Vein endothelial cell (primary cell): ENCODE measurements at places on chromosomes 1 and 21. TPM values are rescaled to one million over a fixed set of nuclear protein-coding genes. Genes with fewer than 3 reads are reported as not detected.

The MINDY1 gene
- total RNA-seq = 13.6 and 15.4 TPM in 2 replicates

The TCHH gene
- total RNA-seq = not detected in 2 replicates

The ORC1 gene
- 5.9 and 11.5 TPM in 2 replicates for total RNA-seq

The HTR6 gene
- total RNA-seq = under 0.01 TPM in 1 of 2 replicates, not detected in the other

The ZSCAN20 gene
- 8.2 and 9.4 TPM in 2 replicates for total RNA-seq

The COL9A2 gene
- total RNA-seq = 0.19 and 0.33 TPM in 2 replicates

The KLHL17 gene
- total RNA-seq = 6.2 and 6.5 TPM in 2 replicates

The SPRR2E gene
- total RNA-seq = not detected in 2 replicates

The FBLIM1 gene
- 365 and 655 TPM in 2 replicates for total RNA-seq

The GBP5 gene
- under 0.01 and 0.38 TPM in 2 replicates for total RNA-seq

The IL6R gene
- 6.9 and 8.5 TPM in 2 replicates for total RNA-seq

The NTMT2 gene
- total RNA-seq = not detected in 2 replicates

The FCRL2 gene
- not detected in 2 replicates for total RNA-seq
